WTC11 (cell line): ENCODE measurements at places on chromosomes 7 and 10. TPM values are rescaled to one million over a fixed set of nuclear protein-coding genes. Genes with fewer than 3 reads are reported as not detected.

DNA sequence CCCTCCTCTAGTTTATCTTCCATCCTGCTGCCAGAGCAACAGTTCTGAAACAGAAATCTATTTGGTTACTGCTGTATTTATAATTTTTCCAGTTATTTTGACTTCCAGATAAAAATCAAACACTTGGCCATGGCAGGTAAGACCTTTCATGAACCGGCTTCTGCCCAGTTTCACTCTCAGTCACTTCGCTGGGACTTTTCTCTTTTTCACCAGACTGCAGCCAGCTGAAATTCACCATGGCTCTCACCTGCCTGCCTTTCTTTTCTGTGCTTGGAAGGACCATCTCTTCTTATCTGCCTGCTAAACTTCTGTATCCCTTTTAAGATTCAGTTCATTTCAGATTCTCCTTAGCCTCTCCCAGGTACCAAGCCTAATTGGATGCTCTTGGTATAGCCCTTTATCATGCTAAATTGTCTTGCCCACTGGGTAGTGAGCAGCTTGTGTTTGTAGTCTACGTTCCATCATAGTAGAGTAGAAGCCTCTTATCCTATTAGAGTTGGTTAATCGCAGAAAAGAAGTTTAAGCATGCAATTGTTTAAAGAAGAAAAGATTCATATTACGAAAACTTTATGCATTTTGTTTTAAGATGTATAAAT is 71.7 kb downstream of the TAF3 start:
- H3K36me3 ChIP-seq = no peaks in the 10 kb centered on the region
- H3K27ac ChIP-seq = peak overlapping the region; percentile 16; the same call in 1 of the 2 replicates
- no peak for DNase-seq
- H3K4me3 ChIP-seq = no peak overlapping the region

- no peak overlapping the region for H3K27ac ChIP-seq
- DNase-seq = peak; percentile 46
- peaks cover 75% of the 10 kb centered on the region for H3K27me3 ChIP-seq
- H3K4me1 ChIP-seq = peaks cover 28% of the 10 kb centered on the region
Measured at GRCh38 chr10:77636282-77636966, 1.2 kb downstream of the KCNMA1 start.

- DNase-seq = no peak
- no peaks in the 10 kb centered on the region for H3K4me1 ChIP-seq
- H3K27ac ChIP-seq = no peak overlapping the region
- H3K36me3 ChIP-seq = no peaks in the 10 kb centered on the region
- H3K27me3 ChIP-seq = peaks cover 5% of the 10 kb centered on the region; the same call in 1 of the 2 replicates
Measured at GRCh38 chr7:45181991-45182855, 24.6 kb downstream of the RAMP3 start.

GRCh38 chr7:149302222-149302621 is 40.2 kb downstream of the ZNF783 start:
- no peak for DNase-seq
- peaks cover 8% of the 10 kb centered on the region for H3K27me3 ChIP-seq
- no peak overlapping the region for H3K27ac ChIP-seq
- H3K4me1 ChIP-seq = peaks cover 14% of the 10 kb centered on the region
- H3K36me3 ChIP-seq = no peaks in the 10 kb centered on the region; the same call in 1 of the 2 replicates

DNA sequence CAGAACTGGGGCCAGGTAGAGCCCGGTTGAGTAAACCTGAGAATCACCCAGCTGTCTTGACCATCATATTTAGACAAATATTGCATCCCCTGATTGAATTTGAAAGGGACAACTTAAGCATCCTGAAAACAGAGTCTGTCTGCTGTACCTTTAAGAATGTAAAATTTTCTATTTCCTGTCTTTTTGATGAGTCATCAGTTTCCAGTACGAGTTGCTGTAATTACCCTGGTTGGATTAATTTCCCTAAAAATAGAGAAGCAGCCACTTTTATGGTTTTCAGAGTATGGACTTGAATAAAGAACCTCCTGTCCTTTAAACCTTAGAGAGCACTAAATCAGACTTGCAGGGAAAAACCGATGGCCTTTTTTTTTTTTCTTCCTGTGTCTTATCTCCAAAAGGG is 164.6 kb upstream of the SH2B2 start:
- H3K27ac ChIP-seq = peak overlapping the region; percentile 68
- peaks cover 16% of the 10 kb centered on the region for H3K36me3 ChIP-seq
- H3K27me3 ChIP-seq = no peaks in the 10 kb centered on the region
- no peak for DNase-seq
- peaks cover 37% of the 10 kb centered on the region for H3K4me1 ChIP-seq

GRCh38 chr7:75920431-75921161 is 5.6 kb downstream of the POR start:
- no peak overlapping the region for H3K4me3 ChIP-seq
- no peak for DNase-seq
- H3K27me3 ChIP-seq = no peaks in the 10 kb centered on the region
- H3K27ac ChIP-seq = 0 out of 2 replicates have a peak overlapping the region, but pooled peaks have one; percentile 30

- DNase-seq = no peak
- H3K27me3 ChIP-seq = no peaks in the 10 kb centered on the region; the same call in 1 of the 2 replicates
- no peak overlapping the region for H3K4me3 ChIP-seq
- 0 out of 2 replicates have a peak, but pooled peaks cover 3% of the 10 kb centered on the region for H3K4me1 ChIP-seq
- no peaks in the 10 kb centered on the region for H3K36me3 ChIP-seq
- H3K27ac ChIP-seq = no peak overlapping the region
Measured at GRCh38 chr7:50497068-50497642, 47.0 kb upstream of the FIGNL1 start.

- peak overlapping the region; percentile 99 for H3K4me3 ChIP-seq
- H3K4me1 ChIP-seq = peaks cover 17% of the 10 kb centered on the region
- peak overlapping the region; percentile 97 for H3K27ac ChIP-seq
- H3K36me3 ChIP-seq = peaks cover 43% of the 10 kb centered on the region
- peaks cover 4% of the 10 kb centered on the region for H3K27me3 ChIP-seq
- DNase-seq = no peak
Measured at GRCh38 chr10:95693071-95693667, 558 bp downstream of the TCTN3 start.

GRCh38 chr7:71019706-71020105 is 112.2 kb upstream of the GALNT17 start:
- DNase-seq = no peak
- no peak overlapping the region for H3K4me3 ChIP-seq
- no peak overlapping the region for H3K27ac ChIP-seq
- no peaks in the 10 kb centered on the region for H3K36me3 ChIP-seq

The ANXA7 gene
- total RNA-seq = 66.7 to 68.2 TPM (median 67.8 TPM) in 3 replicates

The MMP21 gene
- not detected in 3 replicates for total RNA-seq

The OR2A5 gene
- total RNA-seq = not detected in 3 replicates
